ENCODE measurements at places on chromosomes 6 and 20.

GRCh38 chr6:35993150-35993549 is 31.3 kb downstream of the SLC26A8 start:
- no peak for DNase-seq

- no peak for DNase-seq
Measured at GRCh38 chr20:22916021-22916842, 118.9 kb upstream of the SSTR4 start.

DNA sequence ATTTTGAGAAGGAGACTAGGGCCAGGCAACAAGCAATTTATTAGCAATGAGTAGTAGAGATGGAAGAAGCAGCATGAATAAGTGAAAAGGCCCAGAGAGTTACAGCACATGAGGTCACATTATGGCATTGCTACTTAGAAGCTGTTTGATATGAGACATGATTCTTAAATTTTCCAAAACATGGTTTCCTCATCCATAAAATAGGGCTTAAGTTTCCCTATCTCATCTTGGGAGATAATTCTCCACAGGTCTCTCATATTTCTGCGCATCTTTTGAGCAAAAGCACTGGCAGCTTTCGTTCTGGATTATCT is 656.1 kb downstream of the EPHA7 start:
- no peak for DNase-seq

- no peak for DNase-seq
Measured at GRCh38 chr6:37145443-37145842, 24.5 kb upstream of the PIM1 start.

GRCh38 chr20:24662322-24662721 is 192.9 kb downstream of the SYNDIG1 start:
- DNase-seq, result no peak

- DNase-seq, result no peak
Measured at GRCh38 chr6:93453956-93454355, 34.6 kb upstream of the EPHA7 start.

DNA sequence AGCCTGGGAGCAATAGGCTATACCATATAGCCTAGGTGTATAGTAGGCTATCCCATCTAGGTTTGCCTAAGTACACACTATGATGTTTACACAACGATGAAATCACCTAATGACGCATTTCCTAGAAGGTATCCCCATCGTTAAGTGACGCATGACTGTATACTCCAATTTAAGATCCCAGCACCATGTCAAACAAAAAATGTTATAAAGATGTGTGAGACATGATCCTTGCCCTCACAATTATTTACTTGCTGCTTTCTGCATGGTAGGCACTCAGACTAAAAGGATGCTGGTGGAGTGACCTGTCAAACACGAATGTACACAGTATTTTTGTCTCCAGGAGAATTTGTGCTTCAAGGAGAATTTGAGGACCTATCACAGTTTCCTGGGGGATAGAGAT is 32.3 kb downstream of the SNAP25 start:
- no peak for DNase-seq

GRCh38 chr6:154767003-154767723 is 33.9 kb downstream of the SCAF8 start:
- peak; percentile 57 for DNase-seq

DNA sequence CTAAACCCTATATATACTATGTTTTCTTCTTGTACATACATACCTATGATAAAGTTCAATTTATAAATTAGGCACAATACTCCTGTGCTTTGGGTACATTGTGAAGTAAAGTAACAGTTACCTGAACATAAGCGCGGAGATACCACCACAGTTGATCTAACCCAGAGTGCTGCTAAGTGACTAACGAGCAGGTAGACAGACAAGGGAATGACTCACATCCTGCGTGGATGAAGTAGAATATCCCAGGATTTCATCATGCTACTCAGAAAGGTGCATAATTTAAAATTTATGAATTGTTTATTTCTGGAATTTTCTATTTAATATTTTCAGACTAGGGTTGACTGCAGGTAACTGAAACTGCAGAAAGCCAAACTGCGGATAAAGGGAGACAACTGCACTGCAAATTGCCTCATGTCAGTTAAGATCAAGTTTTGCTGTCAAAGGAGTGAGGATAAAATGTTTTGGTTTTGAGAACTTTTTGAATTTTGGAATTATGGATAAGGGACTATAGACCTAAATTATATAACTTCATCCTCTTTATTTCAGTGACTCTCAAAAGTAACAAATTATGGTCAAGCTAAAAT is 14.4 kb downstream of the MKKS start:
- no peak for DNase-seq

DNA sequence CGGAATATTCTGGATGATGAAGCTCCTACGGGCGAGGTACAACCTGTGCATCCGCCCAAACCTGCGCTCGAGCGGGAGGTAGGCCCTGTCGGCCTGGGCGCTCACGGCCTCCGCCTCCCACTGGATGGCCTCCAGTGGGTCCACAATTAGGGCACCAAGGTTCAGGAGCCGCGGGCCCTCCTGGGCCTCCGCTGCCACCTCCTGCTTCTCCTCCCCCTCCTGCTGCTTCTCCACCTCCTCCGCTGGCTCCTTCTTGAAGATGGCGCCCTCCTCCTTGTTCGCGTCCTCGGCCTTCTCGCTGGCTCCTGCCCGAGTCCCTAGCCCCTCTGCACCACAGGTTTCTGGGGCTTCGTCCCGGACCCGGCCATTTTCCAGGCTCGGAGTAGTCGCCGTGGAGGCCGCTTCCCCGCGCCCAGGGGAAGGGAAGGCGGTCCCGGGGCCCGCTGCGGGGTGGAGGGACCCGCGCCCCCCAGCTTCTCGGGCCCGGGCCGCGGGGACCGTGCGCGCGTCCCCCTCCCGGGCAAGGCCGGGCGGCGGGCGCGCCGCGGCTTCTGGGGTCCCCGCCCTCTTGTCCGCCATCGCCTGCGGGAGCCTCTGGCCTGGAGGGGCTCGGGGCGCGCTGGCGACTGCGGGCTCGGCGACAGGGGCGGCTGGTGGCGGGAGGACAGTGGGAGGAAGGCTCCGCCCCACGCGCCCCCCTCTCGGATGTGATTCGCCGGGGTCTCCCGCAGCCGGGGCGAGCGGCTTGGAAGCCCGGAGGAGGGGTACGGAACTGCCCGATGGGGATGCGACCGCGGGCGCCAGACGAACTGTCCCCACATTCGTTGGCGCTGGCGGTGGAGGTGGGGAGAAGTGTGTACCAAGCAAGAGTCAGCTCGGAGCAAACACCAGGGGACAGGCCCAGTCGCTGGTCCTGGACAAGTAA is 17.6 kb downstream of the PLAGL2 start:
- no peak for DNase-seq

- DNase-seq, result no peak
Measured at GRCh38 chr6:12097791-12098190, 85.7 kb downstream of the HIVEP1 start.

- DNase-seq, result no peak
Measured at GRCh38 chr6:144152334-144152900, 2.1 kb downstream of the STX11 start.

- DNase-seq, result no peak
Measured at GRCh38 chr6:157770946-157771345, 52.1 kb upstream of the SNX9 start.

GRCh38 chr20:36010076-36010475 is 41.7 kb downstream of the CNBD2 start:
- no peak for DNase-seq

DNA sequence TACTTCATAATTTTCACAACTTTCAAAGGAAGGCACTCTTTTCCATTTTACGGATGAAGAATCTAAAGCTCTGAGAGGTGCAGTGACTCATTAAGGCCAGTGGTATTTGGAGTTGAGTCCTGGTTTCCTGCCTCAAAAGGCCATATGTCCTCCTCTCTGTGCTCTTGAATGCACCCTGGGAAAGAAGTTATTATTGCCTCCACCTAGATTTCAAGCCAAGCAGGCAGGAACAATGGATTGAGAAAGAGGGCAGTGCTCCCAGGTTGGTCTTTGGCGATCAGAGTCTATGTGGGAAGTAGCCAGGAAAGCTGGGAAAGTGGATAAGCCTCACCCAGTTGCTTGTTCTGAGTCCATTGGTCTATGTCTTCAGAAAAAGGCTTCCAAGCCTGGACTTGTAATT is 165.0 kb downstream of the MAFB start:
- no peak for DNase-seq

- no peak for DNase-seq
Measured at GRCh38 chr6:112172540-112172939, 81.8 kb downstream of the LAMA4 start.

GRCh38 chr20:25353353-25353746 is 37.3 kb downstream of the ABHD12 start:
- DNase-seq, result no peak

- DNase-seq, result peak; percentile 8
Measured at GRCh38 chr6:30259140-30260035, 46.2 kb upstream of the TRIM26 start.

DNA sequence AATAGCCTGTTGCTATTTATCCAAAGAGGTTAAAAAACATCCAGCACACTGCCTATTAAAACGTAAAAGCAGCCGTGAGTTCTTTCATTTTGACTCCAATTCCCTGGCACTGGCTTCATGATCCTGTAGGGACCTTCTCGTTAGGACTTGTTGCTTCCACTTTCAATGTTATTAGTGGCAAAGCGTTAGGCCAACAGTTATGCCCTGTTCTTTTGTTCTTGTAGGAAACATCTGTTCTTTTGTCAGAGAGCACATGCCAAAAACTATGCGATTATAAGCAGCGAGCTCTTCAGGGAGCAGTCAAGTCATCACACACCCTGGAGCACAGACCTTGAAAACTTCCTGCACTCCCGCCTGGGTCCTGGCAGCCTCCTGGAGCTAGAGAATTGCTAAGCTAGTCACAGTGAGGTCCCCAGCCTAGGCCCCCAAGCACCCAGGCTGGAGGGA is 609.5 kb upstream of the ARID1B start:
- DNase-seq, result no peak

DNA sequence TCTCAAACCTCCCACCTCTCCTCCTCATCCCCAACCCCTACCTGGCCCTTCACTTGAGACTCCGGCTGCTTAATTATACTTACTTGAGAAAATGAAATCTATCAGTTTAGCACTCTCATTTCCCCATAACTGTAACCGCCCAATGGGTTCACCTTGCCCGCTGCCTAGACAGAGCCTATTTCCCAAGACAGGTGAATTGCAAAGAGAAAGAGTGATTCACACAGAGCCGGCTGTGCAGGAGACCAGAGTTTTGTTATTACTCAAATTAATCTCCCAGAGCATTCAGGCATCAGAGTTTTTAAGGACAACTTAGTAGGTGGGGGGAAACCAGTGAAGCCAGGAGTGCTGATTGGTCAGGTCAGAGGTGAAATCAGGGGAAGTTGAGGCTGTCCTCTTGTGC is 301.4 kb upstream of the CDYL start:
- no peak for DNase-seq

GRCh38 chr6:89950879-89951391 is 56.7 kb downstream of the GJA10 start:
- no peak for DNase-seq

DNA sequence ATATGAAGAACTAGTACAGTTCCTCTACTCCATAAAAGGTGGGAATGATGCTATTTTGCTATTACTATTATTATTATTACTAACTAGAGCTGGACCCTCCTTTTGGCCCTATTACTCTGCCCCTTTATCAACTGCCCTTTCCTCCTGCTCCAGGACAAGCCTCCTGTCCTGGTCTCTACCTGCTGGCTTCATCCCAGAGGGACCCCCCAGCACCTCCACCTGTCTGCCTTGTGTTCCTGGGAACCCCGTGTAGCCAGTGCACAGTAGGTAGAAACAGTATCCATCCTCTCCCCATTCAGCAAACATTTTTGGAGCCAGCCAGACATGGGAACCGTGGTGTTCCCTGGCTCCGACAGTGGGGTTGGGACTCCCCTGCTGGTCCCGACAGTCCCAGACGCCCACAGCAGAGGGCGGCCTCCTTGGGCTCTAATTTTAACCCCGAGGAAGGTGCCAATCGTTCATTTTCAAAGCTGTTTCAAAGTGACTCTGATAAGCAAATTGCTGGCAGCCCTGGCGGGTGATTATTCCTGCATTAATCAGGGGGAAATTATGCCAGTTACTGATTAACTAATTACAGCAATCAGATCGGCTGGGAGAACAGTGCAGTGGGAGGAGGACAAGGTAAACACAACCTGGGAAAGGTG is 44.2 kb upstream of the MDGA1 start:
- DNase-seq, result peak; percentile 7

DNA sequence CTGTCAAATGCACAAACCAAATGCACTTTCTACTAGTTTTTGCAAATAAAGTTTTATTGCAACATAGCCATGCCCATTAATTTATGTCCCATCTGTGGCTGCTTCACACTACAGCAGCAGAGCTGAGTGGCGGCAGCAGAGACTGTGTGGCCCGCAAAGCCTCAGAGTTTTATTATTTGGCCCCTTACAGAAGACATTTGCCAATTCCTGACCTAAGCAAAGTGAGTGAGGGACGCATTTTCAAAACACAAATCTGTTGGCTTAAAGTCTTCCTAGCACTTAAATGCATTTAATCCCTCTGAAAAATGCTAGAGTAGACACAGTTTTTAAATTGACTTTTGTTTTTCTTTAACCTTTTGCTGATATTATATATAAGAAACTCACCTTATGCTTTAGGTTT is 126.4 kb downstream of the PHACTR3 start:
- no peak for DNase-seq

- DNase-seq, result no peak
Measured at GRCh38 chr6:122571888-122572287, 38.3 kb upstream of the PKIB start.

DNA sequence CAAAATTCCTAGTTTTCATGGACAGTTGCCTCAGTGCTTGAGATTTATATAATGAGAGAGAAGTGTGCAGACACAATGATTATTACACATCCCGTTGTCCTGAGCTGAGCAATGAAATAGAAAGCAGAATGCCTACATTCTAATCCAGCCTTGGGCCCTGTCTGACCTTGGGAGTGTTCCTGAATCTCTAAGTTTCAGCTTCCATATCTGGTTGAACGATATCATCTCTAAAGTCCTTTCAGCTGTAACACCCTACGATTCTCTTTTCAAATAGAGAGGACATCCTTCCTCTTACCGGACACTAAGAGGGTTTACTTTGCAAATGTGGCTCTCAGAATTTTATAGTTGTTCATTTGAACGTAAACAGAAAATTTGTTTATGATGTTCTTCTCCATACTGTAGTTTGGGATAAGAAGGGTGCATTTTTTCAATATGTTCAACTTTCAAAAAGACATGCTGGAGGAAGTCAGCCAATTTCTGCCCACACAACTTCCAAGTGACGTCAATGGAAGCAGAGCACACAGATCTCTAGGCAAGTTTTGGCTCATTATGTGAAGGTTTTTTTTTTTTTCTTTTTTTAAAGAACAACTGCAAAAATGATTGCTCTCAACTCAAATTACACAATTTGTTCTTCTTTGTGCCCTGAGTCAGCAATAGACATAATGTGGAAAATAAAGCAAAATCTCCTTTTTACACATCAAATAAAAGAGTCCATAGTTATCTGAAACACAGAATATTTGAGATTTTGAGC is 50.4 kb downstream of the PDE7B start:
- DNase-seq, result no peak

GRCh38 chr6:166586424-166587156 is at the start of gene RAMACL:
Gene RAMACL (minus strand): TSS chr6:166586678. CDS start chr6:166586477, 201 bp downstream.
- DNase-seq, result no peak

DNA sequence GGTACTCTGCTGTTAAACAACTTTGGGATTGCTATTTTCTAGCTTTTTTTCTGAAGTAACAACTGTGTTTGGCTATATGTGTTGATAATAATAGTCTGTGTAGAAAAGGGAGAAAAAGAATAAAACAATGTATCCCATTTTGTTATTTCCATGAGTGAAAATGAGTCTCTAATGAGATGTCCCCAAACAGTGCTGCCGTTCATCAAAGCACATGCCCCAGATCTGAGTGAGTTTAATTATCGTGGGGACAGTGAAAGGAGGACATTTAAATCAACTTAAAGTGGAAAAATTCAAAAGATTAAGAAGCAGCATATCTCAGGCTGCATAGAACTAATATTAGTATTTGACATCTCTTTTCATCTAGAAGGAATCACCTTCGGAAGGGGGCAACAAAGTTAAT is 59.6 kb downstream of the NCOA7 start:
- no peak for DNase-seq

All from hematopoietic multipotent progenitor cell treated with erythropoietin and hydrocortisone succinate and interleukin-3 and kit ligand, for 15 days (in vitro differentiated cells).